IMR-90 (cell line): ENCODE measurements at places on chromosomes 11 and 22. TPM values are rescaled to one million over a fixed set of nuclear protein-coding genes. Genes with fewer than 3 reads are reported as not detected.

DNA sequence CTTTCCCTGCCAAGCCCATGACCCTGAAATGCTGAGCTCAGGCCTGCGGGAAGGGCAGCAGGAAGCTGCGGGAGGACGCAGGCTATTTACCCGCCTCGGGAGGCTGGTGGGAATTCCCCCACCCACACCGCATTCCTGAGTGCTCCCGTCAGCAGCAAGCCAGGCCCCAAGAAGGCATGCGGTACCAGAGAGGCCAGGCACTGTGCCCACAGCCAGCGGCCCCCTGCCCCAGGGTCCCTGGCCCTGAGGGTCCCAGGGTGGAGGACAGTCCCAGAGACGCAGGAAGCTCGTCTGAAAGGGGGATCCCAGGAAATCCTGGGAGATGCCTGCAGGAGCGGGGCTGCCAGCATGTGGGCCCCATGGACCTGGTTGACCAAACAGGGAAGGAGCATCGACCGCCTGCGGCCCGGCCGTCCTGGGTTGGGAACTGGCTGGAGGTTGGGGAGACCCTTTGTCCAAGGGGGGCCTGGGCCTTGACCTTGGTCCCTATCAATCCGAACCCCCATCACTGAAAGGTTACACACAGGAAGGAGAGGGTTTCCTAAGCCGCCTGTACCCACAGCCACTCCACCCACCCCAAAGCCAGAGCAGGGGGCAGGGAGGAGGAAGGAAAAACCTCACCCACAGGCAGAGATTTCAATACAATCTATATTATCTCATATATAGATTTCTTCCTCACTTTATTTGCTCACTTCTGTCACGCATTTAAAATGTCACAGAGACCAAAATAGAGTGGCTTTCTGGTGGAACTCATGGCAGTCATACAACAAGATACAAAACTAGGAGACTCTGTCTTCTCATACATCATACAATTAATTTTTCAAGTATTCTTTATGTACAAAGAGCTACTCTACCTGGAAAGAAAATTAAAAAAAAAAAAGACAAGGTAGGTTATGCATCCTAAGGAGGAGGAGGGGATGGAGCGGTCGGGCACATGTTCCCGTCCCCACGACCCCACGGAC is 17.1 kb downstream of the MAFF start:
- no peaks in the 10 kb centered on the region for H3K27me3 ChIP-seq
- H3K27ac ChIP-seq = peak overlapping the region; percentile 95
- H3K4me1 ChIP-seq = peaks cover 29% of the 10 kb centered on the region
- DNase-seq = peak; percentile 97
- no peak overlapping the region for H3K4me3 ChIP-seq

- peaks cover 11% of the 10 kb centered on the region for H3K36me3 ChIP-seq
- no peak overlapping the region for H3K4me3 ChIP-seq
- no peaks in the 10 kb centered on the region for H3K27me3 ChIP-seq
- DNase-seq = no peak
Observed at GRCh38 chr11:124640666-124641065, 18.0 kb downstream of the TBRG1 start.

DNA sequence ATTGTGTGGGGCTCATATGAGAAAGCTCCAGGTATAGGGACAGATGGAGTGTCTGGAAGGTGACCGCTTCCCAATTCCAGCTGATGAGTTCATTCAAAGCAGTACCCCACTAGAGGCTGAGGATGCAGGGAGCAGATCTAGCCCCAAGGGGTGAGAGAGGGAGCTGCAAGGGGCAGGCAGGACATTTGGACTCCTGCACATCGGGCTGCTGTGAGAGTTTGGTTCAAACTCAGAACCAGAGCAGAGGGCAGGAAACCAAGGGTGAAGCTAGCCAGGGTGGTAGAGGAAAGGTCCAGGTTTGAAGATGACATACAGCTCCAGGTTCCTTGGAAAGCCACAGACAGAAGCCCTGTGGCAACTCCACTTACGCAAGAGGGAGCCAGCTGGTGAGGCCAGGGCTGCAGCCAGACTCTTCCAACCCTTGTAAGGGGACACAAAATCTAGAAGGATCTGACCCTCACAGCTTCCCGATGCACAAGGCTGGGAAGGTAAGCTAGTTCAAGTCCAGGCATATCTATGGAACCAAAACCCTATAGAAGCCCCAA is 1.9 kb downstream of the CSNK2A3 start:
- no peak overlapping the region for H3K27ac ChIP-seq
- peaks cover 30% of the 10 kb centered on the region for H3K27me3 ChIP-seq
- no peak for DNase-seq
- H3K36me3 ChIP-seq = no peaks in the 10 kb centered on the region

DENND6B gene
- total RNA-seq = 0.36 and 0.56 TPM in 2 replicates

DNA sequence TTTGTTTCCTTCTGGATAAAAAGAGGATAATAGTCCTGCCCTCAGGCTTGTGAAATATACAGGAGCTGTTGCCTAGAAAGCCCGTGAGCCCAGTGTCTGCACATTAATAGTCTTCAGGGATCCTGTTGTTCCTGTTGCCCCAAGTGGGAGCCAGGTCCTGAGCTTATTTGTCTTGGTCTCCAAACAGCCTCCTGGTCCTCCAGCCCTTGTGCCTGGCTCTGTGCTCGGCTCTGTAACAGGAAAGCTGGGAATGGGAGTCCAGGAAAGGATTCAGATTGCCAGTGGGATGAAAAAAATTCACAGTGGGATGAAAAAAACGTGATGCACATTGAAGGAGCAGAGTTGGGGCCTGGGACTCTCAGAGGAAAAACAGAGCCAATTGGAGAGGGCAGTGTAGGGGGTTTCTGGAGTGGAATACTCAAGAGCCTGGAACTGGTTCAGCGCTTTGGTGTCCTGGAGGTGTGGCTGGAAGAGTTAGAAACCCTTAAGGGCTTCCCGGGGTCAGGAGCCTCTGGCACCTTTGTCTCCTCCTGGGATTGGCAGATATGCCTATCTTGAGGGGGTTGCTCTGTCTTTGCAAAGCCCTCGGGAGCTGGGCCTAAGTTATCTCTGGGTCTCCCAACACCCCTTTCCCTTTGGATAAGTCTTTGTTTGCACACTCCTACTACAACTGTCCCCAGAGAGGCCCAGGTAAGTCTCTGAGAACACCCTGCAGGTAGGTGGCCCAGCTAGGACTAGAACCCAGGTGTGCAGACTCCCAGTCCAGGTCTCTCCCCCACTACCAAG is 2.3 kb upstream of the INPPL1 start:
- peaks cover 4% of the 10 kb centered on the region; the same call in 1 of the 2 replicates for H3K4me1 ChIP-seq
- H3K27me3 ChIP-seq = peaks cover 18% of the 10 kb centered on the region
- H3K27ac ChIP-seq = peak overlapping the region; percentile 24; the same call in 1 of the 2 replicates
- peak overlapping the region; percentile 46 for H3K4me3 ChIP-seq
- DNase-seq = no peak

GRCh38 chr11:122267602-122268001 is 151.6 kb upstream of the BLID start:
- peaks cover 27% of the 10 kb centered on the region for H3K36me3 ChIP-seq
- peak; percentile 56 for DNase-seq
- H3K4me3 ChIP-seq = no peak overlapping the region
- no peak overlapping the region for H3K27ac ChIP-seq

- H3K36me3 ChIP-seq = peaks cover 6% of the 10 kb centered on the region; the same call in 1 of the 2 replicates
- DNase-seq = no peak
Observed at GRCh38 chr22:38860283-38861169, 11.5 kb downstream of the CBX6 start.
